ENCODE measurements at places on chromosomes 7 and 10. TPM values are rescaled to one million over a fixed set of nuclear protein-coding genes. Genes with fewer than 3 reads are reported as not detected.

FIS1 gene
- total RNA-seq: 296 TPM

MACROH2A2 gene
- 14.7 TPM for total RNA-seq

ERCC6 gene
- 15.9 TPM for total RNA-seq

KCND2 gene
- 0.30 TPM for total RNA-seq

GRM8 gene
- total RNA-seq: 1.1 TPM

HDAC9 gene
- 12.9 TPM for total RNA-seq

GPR85 gene
- 0.83 TPM for total RNA-seq

ATP6V0A4 gene
- total RNA-seq: 4.1 TPM

MAT1A gene
- 0.19 TPM for total RNA-seq

FOXP2 gene
- 1.2 TPM for total RNA-seq

CFAP46 gene
- total RNA-seq: not detected

GSAP gene
- total RNA-seq: 6.1 TPM

TFR2 gene
- total RNA-seq: 0.04 TPM

Data from A375 (cell line).